NCI-H187 treated with DMSO at 0.1 percent for 48 hours (cell line): ENCODE measurements at places on chromosomes 3 and 15.

GRCh38 chr3:184741798-184742675, 30.2 kb upstream of the MAGEF1 start:
- DNase-seq: no peak

- DNase-seq: no peak
Observed at GRCh38 chr3:51709004-51709420, 2.1 kb downstream of the GRM2 start.

- no peak for DNase-seq
Observed at GRCh38 chr15:58447271-58448010, 15.7 kb downstream of the LIPC start.

- no peak for DNase-seq
Observed at GRCh38 chr15:31447931-31448634, 121.4 kb downstream of the KLF13 start.

DNA sequence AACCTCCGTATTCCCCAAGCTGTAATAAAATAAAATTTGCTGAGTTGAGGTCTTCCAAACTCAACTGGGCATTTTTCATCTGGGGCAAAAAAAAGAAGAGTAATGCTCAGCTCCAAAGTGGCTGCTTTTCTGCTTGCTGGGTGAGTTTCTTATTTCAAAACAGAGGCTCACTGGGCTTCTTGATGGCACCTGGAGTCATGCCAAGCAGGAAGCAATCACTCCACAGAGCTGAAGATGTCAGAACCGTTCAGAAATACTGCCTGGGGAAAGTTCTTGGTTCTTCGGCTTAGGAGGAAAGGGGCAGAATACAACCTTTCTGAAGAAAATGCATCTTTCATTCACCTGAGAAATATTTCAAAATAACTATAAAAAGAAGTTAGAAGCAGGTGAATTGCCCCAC, 4.1 kb downstream of the CCR9 start:
- peak; percentile 2 for DNase-seq

- DNase-seq: no peak
Observed at GRCh38 chr15:33964665-33965040, 3.6 kb upstream of the CHRM5 start.
